Activated CD4-positive, alpha-beta T cell treated with anti-CD3 and anti-CD28 coated beads for 48 hours (primary cell): ENCODE measurements at places on chromosomes 2 and 18.

DNA sequence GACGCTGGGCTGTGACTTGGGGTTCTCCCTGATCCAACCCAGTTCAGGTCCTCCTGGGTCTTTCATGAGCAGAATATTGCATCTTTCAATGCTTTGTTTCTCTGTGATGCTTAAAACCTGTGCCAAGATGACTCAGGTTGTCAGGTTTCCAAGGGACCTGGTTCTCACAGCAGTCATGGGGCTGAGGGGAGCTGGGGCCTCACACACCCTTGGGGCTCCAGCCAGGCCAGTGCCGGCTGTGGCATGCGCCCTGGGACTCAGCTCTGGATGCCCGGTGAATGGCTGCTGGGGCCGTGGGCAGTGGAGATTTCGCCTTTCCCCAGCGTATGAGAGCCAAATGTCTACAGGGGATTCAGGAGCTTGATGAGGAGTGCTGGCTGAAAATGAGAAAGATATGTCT lies 29.6 kb downstream of the EDAR start:
- no peak for DNase-seq

DNA sequence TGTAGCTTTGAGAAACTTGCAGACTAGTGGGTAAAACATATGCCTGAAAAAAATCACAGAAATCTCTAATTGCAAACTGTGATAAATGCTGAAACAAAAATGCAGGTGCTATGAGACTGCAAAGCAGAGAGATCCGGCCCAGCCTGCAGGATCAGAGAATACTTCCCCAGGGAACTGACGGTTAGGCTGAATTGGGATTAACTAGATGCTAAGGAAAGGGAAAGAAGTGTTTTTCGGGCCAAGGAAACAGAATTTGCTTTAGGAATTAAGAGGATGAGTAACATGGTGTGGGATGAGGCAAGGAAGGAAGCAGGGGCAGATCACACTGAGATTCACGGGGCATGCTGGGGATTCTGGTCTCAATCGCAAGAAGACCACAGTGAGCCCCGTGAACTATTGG lies 71.5 kb downstream of the OSBPL6 start:
- DNase-seq: no peak

DNA sequence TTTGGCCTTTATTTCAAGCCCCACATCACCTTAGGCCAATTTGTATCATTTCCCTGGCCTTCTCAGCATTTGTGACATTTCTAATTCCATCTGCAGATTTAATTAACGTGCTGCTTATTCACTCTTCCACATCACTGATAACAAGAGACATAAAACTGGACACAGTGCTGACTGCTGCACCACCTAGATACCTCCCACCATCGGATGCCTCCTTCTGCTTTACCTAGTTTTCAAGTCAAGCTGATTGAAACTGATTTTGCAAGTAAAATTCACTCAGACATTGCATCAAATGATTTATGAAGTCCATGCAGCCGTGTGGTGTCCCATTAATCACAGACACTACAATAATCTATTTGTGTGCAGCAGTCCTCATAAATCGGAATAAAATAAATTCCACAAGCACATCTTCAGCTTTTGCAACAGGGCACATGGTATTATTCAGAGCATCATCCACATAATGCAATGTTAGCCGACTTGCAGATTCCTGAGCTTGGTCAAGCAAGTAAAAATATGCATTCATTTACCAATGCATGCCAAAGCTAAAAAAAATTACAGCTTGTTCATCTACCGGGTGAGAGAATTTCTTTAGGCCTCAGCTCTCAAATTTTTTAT lies 15.9 kb upstream of the CRIM1 start:
- DNase-seq: no peak

GRCh38 chr2:43171789-43172188 lies 54.6 kb downstream of the ZFP36L2 start:
- DNase-seq: no peak

DNA sequence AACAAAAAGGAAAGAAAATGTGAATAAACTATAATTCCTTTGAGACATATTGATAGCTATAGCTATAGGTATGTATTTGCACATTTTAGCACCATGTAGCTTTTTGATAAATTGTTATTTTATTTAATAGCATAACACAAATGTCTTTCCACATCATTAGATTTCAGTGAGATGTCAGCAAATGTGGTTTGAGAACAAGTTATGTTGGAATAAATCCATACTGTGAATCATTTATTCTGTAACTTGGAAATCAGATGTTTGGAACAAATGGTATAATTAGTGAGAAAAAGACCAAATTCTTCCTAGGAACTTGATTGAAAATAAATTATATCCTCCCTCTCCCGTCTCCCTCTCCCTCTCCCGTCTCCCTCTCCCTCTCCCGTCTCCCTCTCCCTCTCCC lies 62.8 kb downstream of the NABP1 start:
- no peak for DNase-seq

- no peak for DNase-seq
Measured at GRCh38 chr18:49332706-49333406, 127.6 kb downstream of the DYM start.

DNA sequence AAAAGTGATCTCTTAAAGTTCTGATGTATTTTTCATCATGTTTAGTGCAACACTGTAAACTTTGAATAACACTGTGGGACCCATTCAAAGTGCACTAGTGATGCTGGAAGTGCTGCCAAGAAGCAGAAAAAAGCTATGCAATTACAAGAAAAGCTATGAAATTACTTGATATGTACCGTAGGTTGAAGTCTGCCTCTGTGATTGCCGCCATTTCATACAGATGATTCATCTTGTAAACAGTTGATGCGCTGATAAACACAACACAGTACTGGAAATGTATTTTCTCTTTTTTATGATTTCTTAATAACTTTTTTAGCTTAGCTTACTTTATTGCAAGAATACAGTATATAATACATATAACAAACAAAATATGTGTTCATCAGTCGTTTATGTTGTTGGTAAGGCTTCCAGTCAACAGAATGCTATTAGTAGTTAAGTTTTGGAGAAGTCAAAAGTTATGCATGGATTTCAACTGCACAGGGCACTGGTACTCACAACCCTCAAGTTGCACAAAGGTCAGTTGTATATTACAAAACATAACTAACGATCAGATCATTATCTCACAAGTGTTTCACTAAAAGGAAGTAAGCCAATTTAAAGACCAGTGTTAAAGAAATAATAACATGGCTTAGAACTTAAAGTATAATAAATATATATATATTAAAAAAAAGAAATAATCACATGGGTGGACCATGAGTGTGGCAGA lies 82.0 kb downstream of the SGPP2 start:
- DNase-seq: no peak

GRCh38 chr2:172985139-172985892 lies 90.3 kb upstream of the MAP3K20 start:
- DNase-seq: peak; percentile 19

GRCh38 chr18:51196118-51196810 lies 1.2 kb downstream of the MEX3C start:
- DNase-seq: peak; percentile 60

GRCh38 chr18:24964216-24964615 lies 387.8 kb downstream of the ZNF521 start:
- DNase-seq: no peak

- no peak for DNase-seq
Measured at GRCh38 chr2:184793176-184793575, 194.8 kb downstream of the ZNF804A start.

DNA sequence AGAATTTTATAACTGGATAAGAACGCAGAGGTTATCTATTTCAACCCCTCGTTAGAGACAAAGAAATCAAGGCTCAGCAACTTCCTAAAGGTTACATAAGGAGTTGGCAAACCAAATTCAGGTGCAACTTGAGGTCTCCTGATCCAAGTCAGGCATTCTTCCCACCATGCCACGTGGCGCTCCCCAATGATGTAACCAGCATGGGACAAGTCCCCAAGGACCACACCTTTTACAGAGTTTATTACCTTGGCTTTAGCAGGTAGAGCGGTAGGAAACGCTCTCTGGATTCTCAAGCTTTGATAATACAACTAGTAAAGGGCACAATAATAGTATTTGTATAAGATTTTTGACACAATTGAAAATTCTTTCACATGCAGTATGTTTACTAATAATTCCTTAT lies 26.7 kb upstream of the MBOAT2 start:
- DNase-seq: no peak

- no peak for DNase-seq
Measured at GRCh38 chr18:62186499-62186773, 420 bp downstream of the PIGN start.

- DNase-seq: peak; percentile 77
Measured at GRCh38 chr2:231611273-231612108, 18.8 kb downstream of the TEX44 start.

DNA sequence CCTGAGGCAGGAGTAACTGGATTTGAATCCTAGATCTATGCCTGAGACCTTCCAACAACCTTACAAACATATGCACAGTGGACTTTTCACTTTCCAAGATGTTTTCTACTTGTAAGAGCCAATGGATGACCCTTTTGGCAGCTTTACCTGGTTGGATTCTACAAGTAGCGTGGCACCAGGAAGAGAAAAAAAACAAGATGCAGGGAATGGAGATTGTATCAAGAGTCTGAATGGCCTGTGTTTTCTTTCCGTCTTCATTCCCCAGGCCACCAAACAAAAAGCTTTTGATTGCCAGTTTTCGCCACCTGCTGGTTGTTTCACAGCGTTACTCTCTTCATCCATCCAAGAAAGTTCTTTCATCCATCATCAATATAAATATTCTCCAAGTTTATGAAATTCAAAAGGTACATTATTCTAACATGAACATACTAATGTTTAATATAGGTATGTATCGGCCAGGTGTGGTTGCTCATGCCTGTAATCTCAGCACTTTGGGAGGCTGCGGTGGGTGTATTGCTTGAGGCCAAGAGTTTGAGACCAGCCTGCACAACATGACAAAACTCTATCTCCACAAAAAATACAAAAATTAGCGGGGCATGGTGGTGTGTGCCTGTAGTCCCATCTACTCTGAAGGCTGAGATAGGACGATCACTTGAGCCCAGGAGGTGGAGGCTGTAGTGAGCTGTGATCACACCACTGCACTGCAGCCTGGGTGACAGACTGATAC lies 3.5 kb upstream of the BCL2 start:
- peak; percentile 66 for DNase-seq

DNA sequence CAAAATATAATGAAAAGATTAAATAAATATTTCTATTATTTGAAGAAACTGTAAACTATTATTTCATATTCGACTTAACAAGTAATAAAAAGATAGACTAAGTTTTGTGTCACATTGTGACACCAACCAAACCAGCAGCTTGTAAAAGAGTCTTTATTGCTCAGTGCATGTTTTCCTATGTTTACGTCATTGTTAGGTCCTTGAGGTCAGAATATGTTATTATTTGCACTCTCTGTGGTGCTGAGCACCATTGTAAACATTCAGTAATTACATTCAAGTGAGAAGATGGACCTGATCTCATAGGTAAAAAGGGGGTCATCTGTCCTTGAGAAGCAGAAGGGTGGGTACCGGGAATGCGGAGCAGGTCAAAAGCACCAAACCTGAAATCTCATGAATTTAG lies 1999.1 kb upstream of the CELF4 start:
- no peak for DNase-seq

DNA sequence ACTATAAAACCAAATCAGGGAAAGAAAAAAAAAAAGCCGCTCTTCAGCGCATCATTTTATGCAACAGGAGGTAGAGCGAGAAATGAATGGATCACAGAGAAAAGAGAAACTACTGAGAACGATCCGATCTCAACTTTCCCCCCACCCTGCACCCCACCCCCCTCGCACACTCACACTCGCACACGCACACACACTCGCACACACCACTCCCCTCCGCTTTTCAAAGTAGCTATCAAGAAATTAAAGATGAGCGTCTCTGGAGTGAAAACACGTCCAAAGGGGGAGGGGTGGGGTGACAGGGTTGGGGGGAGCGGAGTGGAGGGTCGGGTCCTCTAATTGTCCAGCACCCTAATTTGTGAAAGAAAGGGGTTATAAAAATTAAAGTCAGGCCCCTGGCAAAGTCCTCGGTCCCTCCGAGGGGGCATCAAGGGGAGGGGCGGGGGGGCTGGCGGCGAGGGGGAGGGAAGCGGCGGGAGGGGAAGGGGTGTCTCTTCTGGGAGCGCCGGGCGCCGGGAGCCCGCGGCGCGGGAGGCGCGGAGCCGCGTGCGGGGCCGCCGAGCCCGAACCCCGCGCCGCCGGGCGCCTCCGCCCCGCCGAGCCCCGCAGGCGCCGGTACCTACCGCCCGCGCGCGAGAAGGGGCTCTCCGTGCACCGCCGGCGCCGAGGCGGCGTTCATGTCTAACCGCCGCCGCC lies 428 bp downstream of the TCF4 start:
- DNase-seq: no peak

DNA sequence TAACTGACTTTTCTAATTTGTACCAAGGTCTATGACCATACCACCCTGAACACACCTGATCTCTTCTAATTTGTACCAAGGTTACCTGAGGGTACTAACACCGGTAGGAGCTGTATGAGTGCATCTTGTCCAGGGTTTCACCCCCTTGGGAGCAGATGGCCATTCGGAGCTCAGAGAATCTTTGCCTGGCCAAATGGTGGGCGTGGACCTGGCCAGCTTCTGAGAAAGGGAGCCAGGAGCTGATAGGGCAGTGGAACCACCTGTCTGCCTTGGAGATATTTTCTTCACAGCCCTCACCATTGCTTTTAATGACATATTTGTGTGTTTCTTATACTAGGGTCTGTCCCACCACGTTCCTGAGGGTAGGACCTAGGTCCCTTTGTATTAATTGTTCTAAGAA lies 188.9 kb downstream of the LDLRAD4 start:
- no peak for DNase-seq

GRCh38 chr2:121080013-121080772 lies 204.8 kb downstream of the TFCP2L1 start:
- peak; percentile 63 for DNase-seq

GRCh38 chr18:44759925-44760342 lies 79.2 kb downstream of the SETBP1 start:
- peak; percentile 33 for DNase-seq

GRCh38 chr2:200121931-200122330 lies 166.5 kb downstream of the MAIP1 start:
- no peak for DNase-seq

DNA sequence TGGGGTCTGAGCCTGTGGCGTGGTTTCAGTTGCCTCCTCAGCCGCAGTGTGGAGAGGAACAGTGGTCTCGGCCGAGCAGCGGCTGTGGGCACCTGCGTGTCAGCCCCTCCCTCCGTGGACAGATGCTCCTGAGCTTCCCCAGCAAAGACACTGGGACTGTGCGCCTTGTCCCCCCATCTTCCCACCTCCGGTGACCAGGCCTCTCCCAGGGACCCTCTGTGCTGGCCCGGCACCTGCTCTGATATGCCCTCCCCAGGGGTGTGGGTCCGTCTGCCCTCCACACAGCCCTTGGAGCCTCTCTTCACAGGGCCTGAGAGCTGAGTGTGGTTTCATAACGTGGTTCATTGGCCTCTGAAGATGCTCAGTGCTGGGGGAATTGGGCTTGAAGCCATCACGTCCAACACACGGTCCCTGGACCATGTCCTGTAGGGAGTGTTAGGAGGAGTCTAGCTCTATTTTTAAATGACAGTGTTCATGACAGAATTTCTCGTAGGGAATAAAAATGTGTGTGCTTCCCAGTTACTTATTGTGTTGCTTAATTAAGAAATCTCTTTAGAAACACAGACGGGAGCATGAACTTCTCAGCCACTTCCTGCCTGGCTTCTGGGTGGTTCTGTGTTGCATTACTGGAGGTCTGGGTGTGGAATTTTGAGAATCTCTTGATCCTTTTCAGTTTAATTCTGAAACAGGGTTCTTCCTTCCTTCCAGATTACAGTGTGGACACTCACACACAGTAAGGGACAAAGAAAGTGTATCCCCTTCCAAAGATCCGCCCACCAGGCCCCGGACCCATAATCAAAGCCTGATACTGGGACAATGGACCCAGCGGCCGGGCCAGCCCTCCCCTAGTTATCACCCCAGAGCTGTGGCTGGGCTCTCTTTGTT lies 110.7 kb downstream of the NFATC1 start:
- no peak for DNase-seq
